ENCODE measurements at places on chromosomes 7 and 10.

GRCh38 chr10:17138460-17139042 is 8.9 kb upstream of the CUBN start:
- DNase-seq = no peak

- no peak for DNase-seq
Observed at GRCh38 chr7:13904689-13905088, 84.8 kb downstream of the ETV1 start.

DNA sequence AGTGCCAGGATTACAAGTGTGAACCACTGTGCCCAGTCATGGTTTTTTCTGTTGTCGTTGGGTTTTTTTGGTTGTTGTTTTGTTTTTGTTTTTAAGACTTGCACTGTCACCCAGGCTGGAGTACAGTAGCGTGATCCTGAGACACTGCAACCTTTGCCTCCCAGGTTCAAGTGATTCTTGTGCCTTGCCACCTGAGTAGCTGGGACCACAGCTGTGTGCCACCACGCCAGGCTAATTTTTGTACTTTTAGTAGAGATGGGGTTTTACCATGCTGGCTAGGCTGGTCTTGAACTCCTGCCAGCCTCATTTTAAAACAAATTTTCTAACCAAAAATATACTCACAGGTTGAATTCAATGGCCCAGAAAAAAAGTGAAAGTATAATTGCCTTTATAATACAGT is 174.1 kb downstream of the AHR start:
- DNase-seq = no peak

GRCh38 chr7:117004899-117005298 is 51.6 kb downstream of the ST7 start:
- no peak for DNase-seq

GRCh38 chr10:72630144-72630543 is 4.3 kb upstream of the MICU1 start:
- DNase-seq = no peak

- DNase-seq = peak; percentile 10
Observed at GRCh38 chr7:7254319-7254718, 72.0 kb downstream of the C1GALT1 start.

DNA sequence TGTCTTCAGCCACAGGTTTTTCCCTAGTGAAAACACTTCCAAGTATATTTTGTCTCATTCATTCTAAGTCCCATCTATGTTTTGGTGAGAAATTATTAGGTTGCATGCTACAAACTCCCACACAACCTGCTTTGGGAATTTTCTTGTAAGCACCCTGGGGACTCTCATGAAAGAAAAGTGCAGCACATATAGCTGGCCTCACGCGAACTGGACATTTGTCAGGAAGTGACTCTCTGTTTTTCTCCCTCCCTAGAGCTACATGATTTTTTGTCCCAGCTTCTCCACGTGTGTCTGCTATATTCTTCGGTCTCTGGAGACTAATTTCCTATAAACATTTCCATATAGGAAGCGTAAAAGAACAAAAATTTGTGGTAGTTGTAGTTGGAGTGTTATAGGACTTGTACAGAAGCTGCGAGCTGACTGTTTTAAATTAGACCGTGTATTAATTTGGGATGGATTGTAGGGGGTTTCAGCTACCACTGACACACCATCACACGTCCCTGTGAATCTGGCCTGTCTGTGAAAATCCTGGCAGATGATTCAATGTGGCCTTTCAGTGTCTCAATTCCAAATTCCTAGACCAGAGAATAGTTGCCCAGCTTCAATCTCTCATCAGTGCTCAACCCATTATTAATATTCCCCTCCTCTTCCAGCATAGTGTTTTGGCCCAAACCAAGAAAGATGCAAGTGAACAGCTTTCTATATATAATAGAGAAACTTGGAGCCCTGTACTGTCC is 40.2 kb downstream of the ARL4A start:
- DNase-seq = no peak
